CD4-positive, alpha-beta T cell treated with Interleukin-10 for 1 hour (primary cell): ENCODE measurements at places on chromosomes 4 and X.

DNA sequence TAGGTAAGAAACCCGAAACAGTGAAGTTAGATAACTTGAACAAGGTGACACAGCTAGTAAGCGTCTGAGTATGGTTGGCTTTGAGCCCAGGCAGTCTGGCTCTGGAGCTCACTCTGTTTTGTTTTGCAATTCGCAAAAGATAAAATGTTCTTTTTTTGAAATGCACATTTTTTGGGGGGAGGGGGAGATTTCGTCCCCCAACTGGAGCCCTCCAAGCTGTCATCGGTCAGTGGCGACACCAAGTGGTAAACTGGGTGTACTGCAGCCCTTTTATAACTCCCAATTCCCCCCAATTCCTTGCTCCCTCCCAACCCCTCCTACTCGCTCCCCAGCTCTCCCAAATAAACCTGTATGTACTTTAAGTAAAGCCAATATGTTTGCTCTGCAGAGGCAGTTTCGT lies 2.8 kb upstream of the CLCN5 start:
- DNase-seq, result peak; percentile 31

DNA sequence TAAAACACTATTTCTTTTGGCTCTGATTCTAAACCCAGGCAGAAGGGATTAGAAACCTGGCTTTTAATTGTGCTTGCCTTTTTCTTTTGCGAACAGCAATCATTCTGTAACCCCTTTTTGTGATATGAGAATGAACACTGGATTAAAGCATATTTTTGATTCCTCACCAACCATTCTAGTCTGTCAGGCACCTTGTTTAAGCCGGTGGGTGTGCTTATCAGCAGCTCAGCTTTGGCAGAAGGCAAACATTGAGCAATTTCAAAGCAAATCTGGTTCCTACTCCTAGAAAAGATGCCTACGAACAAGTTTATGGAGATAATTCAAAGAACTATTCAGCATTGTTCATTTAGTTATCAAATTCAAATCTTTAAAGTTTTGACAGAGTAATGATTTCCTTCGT lies 265.1 kb upstream of the FAM241A start:
- DNase-seq, result no peak

DNA sequence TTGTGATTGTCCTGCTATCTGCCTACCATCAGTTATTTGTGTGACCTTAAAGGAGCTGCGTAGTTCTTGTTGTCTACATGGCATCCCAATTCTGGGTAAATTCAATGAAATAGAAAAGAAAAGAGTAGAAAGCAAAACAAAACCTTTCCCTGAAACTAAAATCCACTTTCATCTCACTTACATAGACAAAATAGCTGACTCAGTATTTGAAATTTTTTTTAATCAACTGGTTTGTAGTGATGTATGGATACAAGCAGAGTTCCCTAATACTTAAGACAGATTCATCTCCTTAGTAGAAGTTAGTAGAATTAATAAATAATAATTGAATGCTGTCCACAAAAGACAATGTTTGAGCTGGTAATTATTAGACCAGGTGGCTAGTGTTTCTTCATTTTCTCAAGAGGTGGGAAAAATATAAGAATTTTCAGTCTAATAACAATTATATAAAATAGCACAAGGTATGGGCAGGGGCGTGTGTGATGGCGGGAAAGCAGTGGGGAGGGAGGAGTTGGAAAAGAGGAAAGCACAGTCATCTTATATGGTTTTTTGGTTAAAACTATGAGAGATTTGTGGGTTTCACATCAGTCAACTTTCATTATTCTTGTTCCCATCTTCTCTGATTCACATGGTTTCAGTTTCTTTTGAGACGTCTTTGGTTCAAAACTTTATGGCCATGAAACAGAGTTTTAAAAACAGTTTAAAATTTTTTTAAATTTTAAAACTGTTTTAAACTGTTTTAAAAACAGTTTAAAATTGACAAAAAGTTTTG lies 275.2 kb downstream of the SPRY1 start:
- DNase-seq, result no peak

DNA sequence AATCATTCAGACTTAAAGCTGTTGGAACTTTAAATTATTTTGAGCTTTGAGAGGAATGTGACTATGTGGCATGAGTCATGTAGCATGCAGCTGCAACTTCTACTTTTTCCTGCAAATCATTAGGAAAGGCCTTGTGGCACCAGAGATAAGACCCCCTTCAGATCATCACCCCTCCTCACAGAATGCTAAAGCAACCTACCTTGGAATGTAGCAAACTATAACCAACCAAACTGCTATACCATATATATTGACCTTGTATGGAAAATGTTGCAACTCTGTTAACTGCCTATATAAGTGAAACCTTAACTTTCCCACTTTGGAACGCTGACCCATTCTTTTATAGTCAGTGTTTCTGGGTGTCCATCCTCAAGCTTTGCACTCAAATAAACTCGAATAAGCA lies 32.0 kb downstream of the ATXN3L start:
- no peak for DNase-seq

DNA sequence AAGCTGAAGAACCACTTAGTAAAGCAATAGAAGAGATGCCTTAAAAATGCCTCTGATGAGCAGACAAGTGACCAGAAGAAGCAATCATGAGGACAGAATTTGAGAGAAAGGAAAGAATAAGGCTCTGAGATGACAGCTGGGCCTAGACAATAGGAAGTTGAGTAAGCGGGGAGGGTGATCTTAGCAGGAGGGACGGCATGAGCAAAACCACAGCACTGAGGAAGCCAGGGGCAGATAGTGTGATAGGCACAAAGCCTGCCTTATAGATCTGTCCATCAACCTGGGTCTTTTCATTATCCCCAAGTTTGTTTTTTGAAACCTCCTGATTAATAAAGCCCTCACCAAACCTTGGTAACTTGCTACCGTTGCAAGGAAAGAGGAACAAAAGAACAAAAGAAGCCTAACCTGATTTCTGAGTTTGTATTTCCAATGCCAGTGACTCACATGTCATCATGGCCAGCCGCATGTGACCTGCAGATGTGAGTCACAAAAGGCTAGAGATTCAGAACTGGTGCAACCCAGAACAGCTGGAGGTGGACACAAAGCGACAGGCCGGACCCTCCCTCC lies 55.7 kb upstream of the PPARGC1A start:
- no peak for DNase-seq

DNA sequence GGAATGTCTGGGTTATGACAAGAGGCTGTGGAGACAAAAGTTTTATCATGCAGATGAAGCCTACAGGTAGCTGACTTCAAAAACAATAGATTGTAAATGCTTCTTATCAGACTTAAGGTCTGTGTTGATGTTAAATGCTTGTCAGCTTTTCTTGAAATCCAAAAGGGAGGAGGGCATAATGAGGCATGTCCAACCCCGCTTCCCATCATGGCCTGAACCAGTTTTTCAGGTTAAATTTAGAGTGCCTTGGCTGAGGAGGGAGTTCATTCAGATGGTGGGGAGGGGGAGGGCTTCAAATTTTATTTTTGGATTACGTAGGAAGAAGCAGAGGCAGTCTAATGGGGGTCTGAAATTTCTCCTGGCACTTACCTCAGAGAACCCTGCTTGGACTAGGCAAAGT lies 207.7 kb upstream of the HDX start:
- no peak for DNase-seq

DNA sequence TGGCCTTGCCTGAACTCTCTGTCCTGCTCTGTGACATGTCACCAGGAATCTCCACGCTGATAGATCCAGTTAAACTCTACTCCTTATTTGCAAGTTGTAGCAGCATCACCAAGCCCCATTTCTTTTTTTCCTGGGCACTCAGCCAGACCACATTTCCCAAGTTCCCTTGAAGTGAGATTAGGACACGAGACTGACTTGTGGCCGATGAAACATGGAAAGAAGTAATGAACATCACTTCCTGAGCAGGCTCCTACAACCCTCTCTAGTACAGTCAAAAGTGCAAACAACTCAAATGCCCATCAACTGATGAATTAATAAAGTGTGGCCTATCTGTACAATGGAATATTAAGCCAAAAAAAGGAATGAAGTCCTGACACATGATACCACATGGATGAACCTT lies 74.6 kb downstream of the MAP3K15 start:
- no peak for DNase-seq

GRCh38 chrX:18075603-18076002 lies 145.1 kb downstream of the BEND2 start:
- no peak for DNase-seq

DNA sequence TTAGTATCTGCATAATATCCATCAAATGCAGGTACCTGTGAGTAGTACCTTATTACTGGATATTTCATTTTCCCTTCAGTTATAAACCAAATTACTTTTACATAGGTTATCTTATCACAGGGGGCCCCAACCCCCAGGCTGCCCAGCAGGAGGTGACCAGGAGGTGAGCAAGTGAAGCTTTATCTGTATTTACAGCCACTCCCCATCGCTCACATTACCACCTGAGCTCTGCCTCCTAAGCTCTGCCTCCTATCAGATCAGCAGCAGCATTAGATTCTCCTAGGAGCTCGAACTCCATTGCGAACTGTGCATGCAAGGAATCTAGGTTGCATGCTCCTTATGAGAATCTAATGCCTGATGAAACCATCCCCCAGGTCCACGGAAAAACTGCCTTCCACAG lies 6.3 kb downstream of the PRSS12 start:
- DNase-seq, result no peak

- DNase-seq, result peak; percentile 21
Observed at GRCh38 chrX:4547213-4547836, 833.9 kb upstream of the PRKX start.
